NCI-H2107 (cell line): ENCODE measurements at places on chromosomes 1 and 21.

DNA sequence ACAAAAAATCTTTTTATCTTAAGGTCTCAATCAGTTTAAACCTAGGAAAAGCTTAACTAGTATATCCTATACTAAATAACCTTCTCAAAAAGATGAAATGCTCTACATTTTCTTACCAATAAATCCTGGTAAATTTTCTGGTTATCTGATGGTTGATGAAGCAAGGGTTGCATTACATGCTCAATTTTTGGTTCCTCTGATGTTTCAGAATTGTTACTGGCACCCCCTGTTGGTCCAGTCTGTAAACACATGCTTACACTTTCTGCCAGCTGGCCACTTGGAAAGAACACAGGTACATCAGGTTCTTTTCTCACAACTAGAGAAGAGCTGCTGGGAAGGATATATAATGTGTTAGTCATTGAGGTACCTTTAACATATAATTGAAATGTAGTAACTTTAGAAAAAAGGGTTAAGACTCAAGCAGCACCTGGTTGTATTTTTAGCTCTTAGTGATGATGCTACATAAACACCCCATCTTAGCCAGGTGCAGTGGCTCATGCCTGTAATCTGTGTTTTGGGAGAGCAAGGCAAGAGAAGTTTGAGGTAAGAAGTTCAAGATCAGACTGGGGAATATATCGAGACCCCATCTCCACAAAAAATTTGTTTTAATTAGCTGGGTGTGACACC lies 30.9 kb upstream of the TAL1 start:
- no peak for DNase-seq

- DNase-seq = no peak
Observed at GRCh38 chr1:91803847-91804545, 82.0 kb downstream of the TGFBR3 start.

DNA sequence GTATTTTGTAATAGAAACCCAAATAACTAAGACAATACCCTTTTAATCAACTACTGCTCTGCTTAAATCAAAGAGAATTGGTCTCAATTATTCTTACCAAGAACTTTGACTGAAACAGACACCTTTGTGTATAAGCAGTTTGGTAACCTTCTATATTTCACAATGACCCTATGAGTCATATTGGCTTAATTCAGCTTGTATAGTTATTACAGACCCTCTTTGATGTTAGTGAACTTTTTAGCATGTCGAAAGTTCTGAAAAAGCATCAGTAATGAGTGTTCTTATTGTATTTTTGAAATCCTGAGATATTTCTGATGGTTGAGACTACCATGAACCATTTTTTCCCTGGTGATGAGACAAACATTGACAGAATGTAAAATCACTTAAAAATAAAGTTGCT lies 43.3 kb upstream of the RABGAP1L start:
- no peak for DNase-seq

GRCh38 chr1:29974316-29974724 lies 738.0 kb downstream of the PTPRU start:
- DNase-seq = no peak

- DNase-seq = no peak
Observed at GRCh38 chr1:14561014-14561693, 37.3 kb upstream of the KAZN start.
